ENCODE measurements at places on chromosomes 5 and 9.

DNA sequence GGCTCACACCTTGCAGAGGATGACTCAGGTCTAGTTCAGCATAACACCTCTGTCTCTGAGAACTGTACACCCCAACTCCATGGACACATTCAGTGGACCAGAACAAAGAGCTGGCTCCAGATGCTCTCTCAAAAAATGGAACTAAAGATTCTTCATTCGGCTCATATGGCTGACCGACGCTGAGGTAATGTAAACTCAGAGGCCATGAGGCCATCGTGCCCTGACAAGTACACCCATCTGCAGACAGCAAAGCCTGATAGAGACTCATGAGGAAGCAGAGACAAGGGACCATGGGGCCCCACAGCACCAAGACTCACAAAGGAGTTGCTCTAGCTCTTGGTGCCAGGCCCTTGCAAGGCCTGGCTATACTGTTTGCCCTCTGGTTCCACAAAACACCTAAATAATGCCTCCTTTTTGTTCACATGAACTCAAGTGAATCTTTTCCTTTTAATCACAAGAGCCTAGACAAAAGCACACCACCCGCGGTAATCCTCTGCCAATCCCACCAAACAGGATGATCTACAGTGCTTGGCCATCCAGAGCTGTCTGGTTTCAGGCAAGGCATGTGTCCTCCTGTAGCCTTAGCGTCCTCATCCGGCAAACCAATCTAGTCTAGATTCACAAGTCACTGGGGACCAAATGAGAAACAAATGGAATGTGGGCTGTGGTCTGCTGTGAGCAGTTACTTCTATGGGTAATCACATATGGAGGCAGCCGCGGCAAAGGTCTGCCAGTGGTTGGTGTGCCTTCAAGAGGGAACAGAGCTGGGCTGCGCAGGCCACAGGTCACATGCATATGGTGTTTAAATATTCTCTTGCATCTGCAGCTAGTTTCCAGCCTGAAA, 22.7 kb downstream of the MED27 start:
- no peak for DNase-seq

GRCh38 chr9:34145165-34145564, 18.7 kb upstream of the DCAF12 start:
- DNase-seq = no peak

DNA sequence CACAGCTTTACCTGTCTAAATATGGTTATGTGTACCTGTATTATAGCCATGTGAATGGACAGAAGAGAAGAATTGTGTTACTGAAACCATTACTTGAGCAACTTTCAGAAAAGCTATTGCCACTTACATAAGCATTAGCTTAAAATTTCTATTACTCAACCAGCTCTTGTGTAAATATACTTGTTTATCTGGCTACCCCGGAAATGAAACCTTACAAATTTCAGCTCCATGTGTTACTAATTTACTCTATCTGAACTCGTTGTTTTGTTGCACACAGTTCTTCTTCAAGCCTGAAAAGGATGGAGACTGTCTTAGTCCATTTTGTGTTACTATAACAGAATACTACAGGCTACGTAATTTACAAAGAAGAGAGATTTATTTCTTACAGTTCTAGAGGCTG, 22.5 kb upstream of the ADAMTSL1 start:
- DNase-seq = no peak

DNA sequence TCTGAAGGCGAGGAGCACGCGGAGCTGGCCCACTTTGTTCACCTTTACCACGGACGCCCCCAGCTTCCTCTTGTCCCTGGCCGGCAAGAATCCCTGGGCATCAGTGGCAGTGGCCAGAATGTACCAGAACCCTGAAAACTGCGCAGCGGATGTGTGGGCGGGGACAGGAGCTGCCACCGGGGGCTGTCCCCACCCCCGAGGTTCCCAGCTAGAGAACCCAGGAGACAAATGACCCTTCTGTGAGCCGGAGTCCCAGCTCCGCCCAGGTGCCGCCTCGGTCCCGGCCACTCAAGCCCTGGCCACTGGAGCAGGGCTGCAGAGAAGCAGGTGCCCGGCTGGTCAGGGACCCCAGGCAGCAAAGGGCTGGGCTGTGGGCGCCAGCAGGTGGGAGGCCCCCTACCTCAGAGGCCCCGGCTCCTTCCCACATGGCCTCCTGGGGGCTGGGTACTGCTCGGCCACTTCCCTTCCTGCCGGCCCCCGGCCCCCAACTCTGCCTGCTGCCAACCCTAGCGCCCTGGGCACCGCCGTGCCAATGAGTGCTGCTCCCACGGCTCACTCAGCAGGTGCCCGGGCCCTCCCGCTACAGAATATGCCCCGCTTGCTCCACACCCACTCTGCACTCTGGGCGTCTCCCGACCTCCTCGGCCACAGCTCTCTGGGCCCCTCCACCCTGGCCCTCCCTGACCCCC, 713 bp downstream of the LCN10 start:
- no peak for DNase-seq

DNA sequence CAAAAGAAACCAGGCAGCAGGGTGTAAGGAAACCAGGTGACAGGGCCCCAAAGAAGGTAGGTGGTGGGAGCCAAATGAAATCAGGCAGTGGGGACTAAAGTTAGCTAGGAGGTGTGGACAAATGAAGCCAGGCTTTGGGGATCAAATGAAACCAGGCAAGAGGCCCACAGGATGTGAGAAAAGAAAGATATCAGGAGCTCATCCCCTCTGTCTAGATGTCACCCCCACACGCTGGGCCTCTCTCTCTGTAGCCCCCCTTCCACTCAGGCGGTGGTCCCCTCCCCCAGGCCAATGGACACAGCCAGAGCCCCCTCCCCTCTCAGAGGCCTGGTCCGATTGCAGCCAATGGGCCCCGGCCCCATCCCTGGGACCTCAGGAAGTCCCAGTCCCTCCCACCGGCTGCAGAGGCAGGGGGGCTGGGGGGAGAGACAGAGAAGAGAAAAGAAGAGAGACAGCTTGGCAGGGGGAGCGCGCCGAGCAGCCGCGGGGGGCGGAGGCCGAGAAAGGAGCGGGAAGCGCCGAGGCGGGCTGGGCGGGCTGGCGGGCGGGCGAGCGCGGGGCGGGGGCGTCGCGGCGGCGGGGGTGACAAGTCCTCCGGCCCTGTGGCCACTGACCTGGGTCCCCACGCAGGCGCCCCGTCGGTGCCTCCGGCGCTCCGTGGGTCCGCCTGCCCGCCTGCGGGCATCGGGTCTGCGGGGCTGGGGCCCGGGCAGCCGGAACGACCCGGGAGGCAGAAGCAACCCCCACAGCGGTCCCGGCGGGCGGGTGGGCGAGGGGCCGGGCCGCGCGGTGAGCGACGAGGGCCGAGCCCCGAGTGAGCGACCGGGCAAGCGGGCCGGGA, 11.9 kb downstream of the CNTFR start:
- DNase-seq = no peak

- peak; percentile 64 for DNase-seq
These were observed 8.2 kb upstream of the EPB41L4B start for GRCh38 chr9:109328978-109329637.

DNA sequence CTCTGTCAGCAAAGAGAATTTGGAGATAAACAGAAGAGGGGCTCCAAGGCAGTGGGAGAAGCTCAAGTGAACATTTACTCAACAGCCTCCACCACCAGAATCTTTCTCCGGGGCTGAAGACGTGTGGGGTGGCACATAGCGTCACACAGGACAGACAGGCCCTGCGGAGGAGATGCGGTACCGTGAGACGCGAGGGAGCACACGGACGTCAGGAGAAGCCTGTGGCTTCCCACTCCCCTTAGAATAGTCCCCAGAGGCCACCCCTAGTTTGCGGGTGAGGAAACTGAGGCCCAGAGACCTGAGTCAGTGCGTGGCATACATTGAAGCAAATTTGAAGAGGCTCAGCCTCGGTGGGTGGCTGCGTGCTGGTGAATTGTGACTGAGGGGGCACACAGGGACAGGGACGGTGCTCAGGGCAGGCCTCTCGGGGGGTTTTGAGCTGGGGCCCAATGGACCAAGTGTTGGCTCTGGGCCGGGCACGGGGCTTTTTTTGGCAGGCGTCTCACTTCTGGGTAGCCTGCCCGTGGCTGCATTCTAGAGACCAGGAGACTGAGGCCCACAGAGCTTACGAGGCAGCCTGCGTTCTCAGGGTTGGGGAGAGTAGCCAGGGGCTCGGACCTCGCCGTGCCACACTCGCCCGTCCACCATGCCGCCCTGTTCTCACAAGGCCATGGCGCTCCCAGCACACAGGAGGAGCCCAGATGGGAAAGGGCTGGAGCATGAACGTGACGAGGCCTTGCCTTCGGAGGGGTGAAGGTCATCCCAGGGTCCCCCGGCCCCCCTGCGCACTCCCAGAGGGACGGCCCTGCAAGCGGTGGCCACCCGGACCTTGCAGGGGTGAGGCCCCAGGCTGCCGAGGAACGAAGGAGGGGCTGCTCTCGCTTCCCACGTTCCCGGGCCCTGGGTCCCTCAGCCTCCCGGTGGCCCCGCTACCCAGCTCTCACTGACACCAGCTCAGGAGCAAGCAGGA, 220.6 kb downstream of the C9orf50 start:
- no peak for DNase-seq

- peak; percentile 6 for DNase-seq
These were observed 81.9 kb upstream of the ARRDC3 start for GRCh38 chr5:91464886-91465646.

DNA sequence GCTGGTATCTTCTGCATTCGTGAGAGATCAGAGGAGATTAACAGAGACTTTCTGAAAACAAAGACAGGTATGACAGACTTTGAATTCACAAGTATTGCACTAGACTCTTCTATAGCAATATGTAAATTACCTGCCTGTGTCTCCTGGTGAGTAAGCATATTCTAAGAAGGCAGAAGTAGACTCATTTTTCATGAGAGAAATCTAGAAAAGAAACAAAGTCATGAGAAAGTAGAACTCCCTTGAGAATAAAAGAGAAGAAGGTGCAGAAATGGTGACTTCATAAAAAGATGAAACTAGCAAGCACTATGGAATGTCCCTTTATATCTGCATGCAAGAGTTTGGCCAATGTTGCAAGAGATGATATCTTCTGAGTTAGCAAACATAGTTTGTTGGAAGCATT, 419.8 kb downstream of the DMRT2 start:
- DNase-seq = no peak

- DNase-seq = no peak
These were observed 1392.3 kb upstream of the CDH9 start for GRCh38 chr5:28430565-28431178.

- no peak for DNase-seq
These were observed 313.4 kb upstream of the SLC30A5 start for GRCh38 chr5:68780299-68780955.

DNA sequence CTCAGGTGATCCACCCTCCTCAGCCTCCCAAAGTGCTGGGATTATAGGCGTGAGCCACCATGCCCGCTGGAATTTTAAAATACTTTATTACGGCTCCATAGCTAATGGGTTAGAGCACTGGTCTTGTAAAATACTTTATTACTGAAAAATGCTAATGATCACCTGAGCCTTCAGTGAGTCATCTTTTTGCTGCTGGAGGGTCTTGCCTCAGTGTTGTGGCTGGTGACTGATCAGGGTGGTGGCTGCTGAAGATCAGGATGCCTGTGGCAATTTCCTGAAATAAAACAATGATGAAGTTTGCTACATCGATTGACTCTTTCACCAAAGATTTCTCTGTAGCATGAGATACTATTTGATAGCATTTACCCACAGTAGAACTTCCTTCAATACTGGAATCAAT, 26.0 kb upstream of the GNE start:
- DNase-seq = no peak

DNA sequence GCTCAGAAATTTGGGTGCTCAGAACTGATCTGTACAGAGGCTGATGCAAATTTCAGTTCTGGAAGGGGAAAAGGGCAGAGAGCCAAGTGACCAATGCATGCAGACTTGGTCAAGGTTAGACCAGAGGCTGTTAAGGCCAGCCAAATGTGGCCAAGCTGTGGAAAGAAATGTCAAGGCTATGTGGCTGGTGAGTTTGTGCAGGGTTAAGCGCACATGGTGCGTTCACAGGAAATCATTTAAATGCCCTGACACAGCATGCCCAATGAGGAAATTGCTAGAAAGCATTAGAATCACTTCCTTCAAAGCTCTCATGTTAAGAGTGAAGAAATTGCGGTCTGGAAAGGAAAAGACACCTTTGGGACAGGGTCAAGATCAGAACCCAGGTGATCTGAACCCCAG, 58.0 kb downstream of the PTPN3 start:
- DNase-seq = no peak

DNA sequence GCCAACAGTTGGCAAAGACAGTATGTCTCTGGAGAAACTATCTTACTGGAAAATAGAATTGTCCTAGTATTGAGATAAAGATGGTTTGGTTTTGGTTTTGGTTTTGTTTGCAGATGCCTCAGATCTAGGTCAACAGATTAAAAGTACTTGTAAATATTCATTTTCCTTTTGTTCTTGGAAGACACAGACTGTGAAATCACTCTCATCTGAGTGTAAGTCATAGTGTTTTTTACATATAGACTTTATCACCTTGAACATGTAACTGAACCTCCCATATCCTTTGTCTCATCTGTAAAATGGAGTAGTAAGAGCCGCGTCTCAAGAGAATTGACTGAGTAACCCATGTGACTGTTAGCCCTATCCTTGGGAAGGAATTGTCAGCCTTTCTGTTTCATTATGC, 34.3 kb downstream of the MAP3K1 start:
- no peak for DNase-seq

DNA sequence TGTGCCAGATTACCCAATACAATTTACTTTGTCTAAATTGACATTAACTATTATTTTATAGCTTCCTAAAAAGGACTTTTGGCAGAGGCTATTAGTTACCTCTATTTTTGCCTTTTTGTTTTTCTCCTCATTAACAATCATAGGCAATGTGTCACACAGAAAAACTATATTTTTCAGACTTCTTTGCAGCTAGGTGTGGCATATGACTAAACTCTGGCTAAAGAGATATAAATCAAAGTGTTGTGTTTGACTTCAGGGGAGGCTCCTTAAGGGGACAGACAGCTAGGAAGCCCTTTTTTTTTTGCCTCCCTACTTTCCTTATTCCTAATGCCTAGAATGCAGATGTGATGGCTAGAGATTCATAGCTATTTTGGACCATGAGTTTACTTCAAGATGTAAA, 19.7 kb upstream of the GCNT4 start:
- DNase-seq = no peak

GRCh38 chr5:53403291-53403690, 77.1 kb upstream of the FST start:
- DNase-seq = peak; percentile 37

- DNase-seq = no peak
These were observed 968.1 kb upstream of the CDH18 start for GRCh38 chr5:20956134-20956533.

- DNase-seq = no peak
These were observed 217.0 kb downstream of the SREK1 start for GRCh38 chr5:66361070-66361469.

DNA sequence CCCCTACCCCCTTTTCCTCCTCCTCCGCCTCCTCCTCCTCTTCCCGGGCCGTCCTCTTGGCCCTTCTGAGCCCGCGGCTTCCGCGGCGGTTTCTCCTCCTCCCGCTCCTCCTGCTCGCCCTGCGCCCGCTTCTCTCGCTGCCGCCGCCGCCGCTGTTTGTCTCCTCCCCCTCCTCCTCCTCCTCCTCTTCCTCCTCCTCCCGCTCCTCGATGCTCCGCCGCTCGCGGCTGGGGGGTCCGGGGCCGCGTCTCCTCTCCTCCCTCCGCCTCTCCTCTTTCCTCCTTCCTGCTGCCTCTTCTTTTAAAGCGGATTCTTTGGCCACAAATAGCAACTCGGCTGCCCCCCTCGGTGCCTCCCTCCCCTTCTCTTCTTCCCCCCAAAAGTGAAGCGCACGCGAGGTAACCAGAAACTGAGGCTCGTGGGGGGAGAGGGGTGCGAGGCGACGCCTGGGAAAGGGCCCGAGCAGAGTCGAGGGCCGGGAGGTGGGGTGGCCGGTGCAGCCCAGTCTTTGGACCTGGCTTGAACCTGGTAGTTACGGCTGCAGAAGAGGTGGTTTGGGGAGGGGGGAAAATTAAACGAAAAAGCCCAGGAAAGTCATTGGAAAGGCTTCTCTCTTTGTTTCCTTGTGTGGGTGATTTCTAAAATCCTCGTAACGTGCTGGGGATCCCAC, 1058.5 kb upstream of the DMAC1 start:
- peak; percentile 47 for DNase-seq
